ENCODE measurements at places on chromosomes 6 and 20. TPM values are rescaled to one million over a fixed set of nuclear protein-coding genes. Genes with fewer than 3 reads are reported as not detected.

- no peaks in the 10 kb centered on the region for H3K27me3 ChIP-seq
- no peaks in the 10 kb centered on the region for H3K36me3 ChIP-seq
- H3K4me1 ChIP-seq = no peaks in the 10 kb centered on the region
These were observed 245.3 kb upstream of the HSF2 start for GRCh38 chr6:122154155-122154554.

Gene NRN1
- 0.19 TPM for total RNA-seq

- H3K27ac ChIP-seq = no peak overlapping the region
- H3K27me3 ChIP-seq = no peaks in the 10 kb centered on the region
- H3K4me3 ChIP-seq = no peak overlapping the region
- peaks cover 6% of the 10 kb centered on the region for H3K4me1 ChIP-seq
- H3K36me3 ChIP-seq = no peaks in the 10 kb centered on the region
These were observed 142.8 kb downstream of the DLL1 start for GRCh38 chr6:170147832-170148708.

- no peaks in the 10 kb centered on the region for H3K4me1 ChIP-seq
- H3K27ac ChIP-seq = no peak overlapping the region
These were observed 20.4 kb downstream of the THEMIS start for GRCh38 chr6:127880429-127880828.
